ENCODE measurements at places on chromosomes 1 and 21. TPM values are rescaled to one million over a fixed set of nuclear protein-coding genes. Genes with fewer than 3 reads are reported as not detected.

- no peaks in the 10 kb centered on the region for H3K36me3 ChIP-seq
- no peak for DNase-seq
- H3K4me1 ChIP-seq = no peaks in the 10 kb centered on the region
- no peak overlapping the region for H3K27ac ChIP-seq
Observed at GRCh38 chr1:229980009-229980408, 87.0 kb upstream of the GALNT2 start.

- DNase-seq = no peak
- H3K4me3 ChIP-seq = no peak overlapping the region
- H3K36me3 ChIP-seq = no peaks in the 10 kb centered on the region
- H3K4me1 ChIP-seq = peaks cover 28% of the 10 kb centered on the region
- no peaks in the 10 kb centered on the region for H3K27me3 ChIP-seq
Observed at GRCh38 chr1:45863218-45863617, 59.8 kb downstream of the MAST2 start.

Gene SH2D1B
- 34.2 TPM for total RNA-seq

DNA sequence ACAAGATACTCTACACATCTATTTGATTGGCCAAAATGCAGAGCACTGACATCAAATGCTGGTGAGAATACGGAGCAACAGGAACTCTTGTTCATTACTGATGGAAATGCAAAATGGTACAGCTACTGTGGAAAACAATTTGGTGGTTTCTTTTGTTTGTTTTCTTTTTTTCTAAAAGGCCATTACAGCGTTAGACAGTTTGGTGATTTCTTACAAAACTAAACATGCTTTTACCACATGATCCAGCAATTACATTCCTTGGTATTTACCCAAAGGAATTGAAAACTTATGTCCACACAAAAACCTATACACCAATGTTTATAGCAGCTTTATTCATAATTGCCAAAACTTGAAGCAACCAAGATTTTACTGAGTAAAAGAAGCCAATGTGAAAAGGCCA lies 66.4 kb upstream of the FBXO28 start:
- H3K4me1 ChIP-seq = peaks cover 4% of the 10 kb centered on the region
- no peaks in the 10 kb centered on the region for H3K27me3 ChIP-seq
- no peaks in the 10 kb centered on the region for H3K36me3 ChIP-seq
- no peak overlapping the region for H3K4me3 ChIP-seq
- DNase-seq = no peak
- no peak overlapping the region for H3K27ac ChIP-seq

DNA sequence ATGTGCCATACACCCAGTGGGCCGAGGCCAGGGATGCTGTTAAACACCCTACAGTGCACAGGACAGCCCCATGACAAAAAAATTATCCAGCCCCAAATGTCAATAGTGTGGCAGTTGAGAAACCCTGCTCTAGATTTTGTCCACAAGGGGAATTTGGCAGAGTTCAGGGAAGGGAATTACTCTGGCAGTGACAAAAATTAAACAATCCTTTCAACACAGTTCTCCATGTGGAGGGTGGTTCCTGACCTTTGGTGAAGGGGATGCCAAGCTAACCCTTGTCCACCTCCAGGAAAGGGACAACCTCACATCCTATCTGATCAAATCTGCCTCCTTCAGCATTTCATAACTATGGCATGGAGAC lies 28.4 kb upstream of the CD84 start:
- no peaks in the 10 kb centered on the region for H3K27me3 ChIP-seq
- H3K36me3 ChIP-seq = no peaks in the 10 kb centered on the region
- H3K4me3 ChIP-seq = no peak overlapping the region

Measured in gastrocnemius medialis (tissue), 4 donors.